ENCODE measurements at places on chromosomes 6 and 20.

GRCh38 chr20:18541741-18542140, 25.5 kb upstream of the SMIM26 start:
- no peak for DNase-seq

- DNase-seq: no peak
Measured at GRCh38 chr6:150857945-150858308, 7.6 kb upstream of the MTHFD1L start.

GRCh38 chr6:3176562-3177355, 19.4 kb upstream of the TUBB2A start:
- peak; percentile 96 for DNase-seq

DNA sequence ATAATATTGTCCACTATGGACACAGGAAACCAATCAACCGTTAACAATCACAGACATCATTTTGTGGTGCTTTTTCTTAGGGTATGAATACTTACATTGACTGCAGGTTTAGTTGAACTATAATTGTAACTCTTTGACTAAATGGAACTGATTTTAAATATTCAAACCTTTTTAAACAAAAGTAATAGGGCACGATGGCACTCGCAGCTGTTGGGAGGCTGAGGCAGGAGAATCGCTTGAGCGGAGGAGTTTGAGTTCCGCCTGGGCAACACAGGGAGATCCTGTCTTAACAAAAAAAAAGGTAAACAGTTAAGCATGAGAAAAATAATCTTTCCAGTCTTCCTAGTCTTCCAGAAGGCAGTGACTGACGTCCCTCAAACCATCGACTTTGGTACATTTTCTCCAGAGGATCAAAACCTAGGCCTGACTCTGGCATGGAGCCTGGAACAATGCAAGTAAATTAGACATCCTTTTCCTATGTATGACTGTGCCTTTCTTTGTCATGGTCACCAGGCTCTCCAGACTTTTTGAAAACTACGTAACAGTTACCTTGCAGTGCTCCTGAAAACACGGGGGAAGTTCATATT, 16.6 kb upstream of the PRDM13 start:
- DNase-seq: no peak

- no peak for DNase-seq
Measured at GRCh38 chr6:87745966-87746721, 44.1 kb upstream of the AKIRIN2 start.

GRCh38 chr6:165091121-165091785, 218.2 kb downstream of the C6orf118 start:
- DNase-seq: no peak

- no peak for DNase-seq
Measured at GRCh38 chr20:58133020-58133808, 95.2 kb downstream of the ANKRD60 start.
